IMR-90 (cell line): ENCODE measurements at places on chromosomes 7 and 10. TPM values are rescaled to one million over a fixed set of nuclear protein-coding genes. Genes with fewer than 3 reads are reported as not detected.
A peak's percentile ranks its signal among the peaks of the same experiment; 100 is the strongest.

DNA sequence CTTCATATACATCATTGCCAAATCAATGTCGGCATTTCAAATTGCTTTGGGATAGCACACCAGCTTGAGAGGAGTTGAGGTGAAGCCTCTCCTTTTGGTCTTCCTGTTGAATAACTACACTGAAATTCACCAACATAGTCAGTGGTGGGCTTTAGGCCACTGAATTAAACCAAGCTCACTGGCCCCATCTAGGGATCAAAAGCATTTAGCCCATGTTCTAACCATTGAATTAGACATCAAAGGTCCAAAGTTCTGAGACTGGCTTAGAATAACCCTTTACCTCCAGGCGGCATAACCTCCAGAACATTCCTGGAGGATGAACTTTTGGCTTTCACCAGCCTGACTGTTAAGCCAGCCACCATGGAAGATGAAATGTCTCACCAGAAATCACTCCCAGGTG lies 54.6 kb downstream of the BPGM start:
- DNase-seq, result peak; percentile 42

Gene CREB5
- total RNA-seq, result 7.3 and 11.1 TPM in 2 replicates

GRCh38 chr7:127976056-127976737 lies 55.0 kb downstream of the LRRC4 start:
- DNase-seq, result no peak

- no peak for DNase-seq
These were observed 19.2 kb upstream of the GPR146 start for GRCh38 chr7:1024876-1025742.
